ENCODE measurements at places on chromosomes 4 and X.

DNA sequence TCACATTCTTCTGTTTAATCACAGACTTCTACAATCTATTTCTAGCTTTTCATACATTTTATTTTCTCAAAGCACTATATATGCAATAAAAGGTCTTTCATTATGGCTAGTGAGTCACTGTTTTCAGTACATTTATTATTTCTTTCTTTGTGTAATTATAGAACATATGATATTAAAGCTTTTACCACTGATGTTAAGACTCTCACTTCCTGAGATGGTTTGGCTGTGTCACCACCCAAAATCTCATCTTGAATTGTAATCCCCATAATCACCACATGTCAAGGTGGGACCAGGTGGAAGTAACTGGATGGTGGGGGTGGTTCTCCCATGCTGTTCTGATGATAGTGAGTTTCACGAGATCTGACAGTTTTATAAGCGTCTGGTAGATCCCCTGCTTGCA, 41.9 kb downstream of the UBA6 start:
- no peak for DNase-seq

GRCh38 chrX:70062076-70062475, at the start of gene OTUD6A:
OTUD6A (plus strand) TSS chrX:70062457; CDS start chrX:70062525, 68 bp downstream.
- no peak for DNase-seq

- DNase-seq, result no peak
Observed at GRCh38 chr4:155705664-155706063, 39.0 kb downstream of the GUCY1A1 start.

GRCh38 chrX:94937491-94937890, 1263.5 kb downstream of the FAM133A start:
- DNase-seq, result no peak

DNA sequence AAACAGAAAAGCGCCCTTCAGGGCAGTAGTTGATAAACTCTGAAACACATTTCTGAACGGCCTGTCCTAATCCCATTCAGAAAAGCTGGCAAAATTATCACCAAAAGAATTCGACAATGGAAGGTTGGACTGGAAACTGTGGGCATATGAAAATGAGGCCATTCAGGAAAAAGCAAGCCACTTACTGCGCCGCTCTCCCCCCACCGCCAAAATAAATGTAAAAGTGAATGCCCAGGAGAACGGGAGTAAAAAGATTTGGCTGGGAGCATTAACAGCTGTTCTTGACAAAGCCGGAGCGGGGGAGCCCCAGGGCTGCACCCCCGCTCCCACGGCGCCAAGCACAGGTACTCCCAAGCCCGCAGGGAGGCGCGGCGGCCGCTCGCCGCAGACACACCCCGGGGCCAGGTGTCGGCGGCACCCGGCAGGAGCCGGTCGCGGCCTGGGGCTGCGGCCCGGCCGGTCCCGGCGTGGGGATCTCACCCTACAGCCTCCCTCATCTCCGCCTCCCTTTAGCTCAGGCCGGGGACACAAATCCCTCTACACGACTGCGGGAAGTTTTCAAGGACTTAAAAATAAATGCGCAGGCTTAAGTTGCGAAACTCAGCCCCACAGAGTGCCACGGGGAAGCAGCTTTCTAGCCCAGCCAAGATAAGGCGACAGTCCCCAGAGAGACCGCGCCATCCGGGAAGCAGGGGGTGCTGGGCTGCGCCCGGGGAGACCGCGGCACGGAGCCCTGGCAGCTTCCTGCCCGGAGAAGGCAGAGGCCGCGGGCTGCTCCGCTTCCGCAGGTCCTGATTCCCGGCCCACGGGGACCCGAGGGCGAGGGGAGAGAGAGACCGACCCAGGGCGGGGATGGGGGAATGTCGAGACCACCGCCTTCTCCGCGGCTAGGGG, 593 bp downstream of the SH3RF1 start:
- DNase-seq, result peak; percentile 49

- DNase-seq, result no peak
Observed at GRCh38 chrX:45324941-45325340, 124.3 kb upstream of the DIPK2B start.

- no peak for DNase-seq
Observed at GRCh38 chr4:112807083-112807482, 170.1 kb downstream of the LARP7 start.

DNA sequence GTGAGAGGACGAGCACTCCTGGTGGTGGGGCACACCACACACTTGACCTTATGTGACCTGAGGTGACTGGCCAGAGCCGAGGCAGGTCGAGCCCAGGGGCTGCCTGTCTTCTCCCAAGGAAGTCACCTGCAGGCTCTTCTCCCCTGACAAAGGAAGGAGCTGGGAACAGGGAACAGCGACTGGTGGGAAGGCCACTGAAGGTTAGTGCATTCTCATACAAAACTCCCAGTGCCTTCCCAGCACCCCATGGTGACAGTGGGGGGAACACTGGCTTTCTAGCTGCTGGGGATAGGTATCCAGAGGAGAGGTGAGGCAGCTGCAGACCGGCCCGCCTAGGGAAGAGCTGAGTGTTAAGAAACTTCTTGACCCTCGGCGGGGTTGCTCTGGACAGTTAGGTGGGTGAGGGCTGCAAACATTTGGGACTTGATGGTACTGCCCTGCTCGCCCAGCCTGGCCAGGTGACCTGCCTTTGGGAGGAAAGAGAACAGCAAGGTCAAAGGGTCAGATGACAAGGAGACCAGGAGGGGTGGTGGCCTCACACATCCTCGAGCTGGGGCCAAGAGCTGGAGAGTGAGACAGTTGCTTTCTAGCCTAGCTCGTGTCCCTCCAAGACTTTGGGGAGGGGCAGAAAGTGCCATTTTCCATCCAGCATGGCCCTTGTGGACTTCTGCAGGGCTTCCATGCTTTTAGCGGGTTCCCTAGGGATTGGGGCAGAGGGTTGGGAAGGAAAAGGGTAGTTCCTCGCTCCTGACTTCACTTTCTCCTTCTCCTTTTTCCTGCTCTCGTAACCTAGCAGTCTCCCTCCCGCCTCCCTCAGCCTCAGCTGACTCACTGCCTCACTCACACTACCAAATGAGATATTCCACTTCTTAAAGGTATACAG, 2.7 kb downstream of the NALF2 start:
- DNase-seq, result peak; percentile 39

DNA sequence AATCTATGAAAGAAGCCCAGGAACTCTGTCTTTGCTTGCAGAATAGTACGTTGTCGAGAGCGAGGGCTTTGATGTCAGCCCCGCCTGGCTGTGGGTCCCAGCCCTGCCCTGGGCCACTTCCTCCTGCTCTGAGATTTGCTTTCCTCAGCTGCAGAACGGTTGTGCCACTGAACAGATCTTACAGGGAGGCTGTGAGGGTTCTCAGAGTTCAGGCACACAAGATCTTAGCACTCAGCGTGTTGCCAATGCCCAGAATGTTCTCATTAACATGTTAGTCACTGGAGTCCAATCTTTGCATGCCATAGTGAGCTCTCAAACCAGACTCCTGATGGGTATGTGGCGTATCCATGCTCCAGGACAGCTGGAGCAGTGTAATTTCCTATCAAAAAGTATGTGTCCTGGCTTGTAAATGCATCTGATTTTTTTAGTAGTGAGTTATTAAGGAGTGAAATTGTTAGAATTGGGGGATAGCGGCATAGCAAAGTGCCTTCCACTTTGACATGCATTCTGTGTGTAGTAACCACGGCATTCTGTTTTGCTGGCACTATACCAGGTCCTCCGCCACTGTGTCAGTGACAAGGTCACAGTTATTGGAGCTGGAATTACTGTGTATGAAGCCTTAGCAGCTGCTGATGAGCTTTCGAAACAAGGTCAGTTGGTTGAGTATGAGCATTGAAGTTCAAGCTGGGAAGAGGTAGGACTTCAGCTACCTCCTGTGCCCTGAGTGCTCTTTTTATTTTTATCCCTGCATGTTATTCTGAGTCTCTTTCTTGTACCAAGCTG, 31.6 kb downstream of the TKTL1 start:
- no peak for DNase-seq

- peak; percentile 6 for DNase-seq
Observed at GRCh38 chrX:26032111-26032912, 105.8 kb upstream of the MAGEB18 start.

GRCh38 chr4:8392591-8393190, 47.8 kb downstream of the ACOX3 start:
- no peak for DNase-seq

GRCh38 chrX:11953615-11954014, 184.7 kb upstream of the FRMPD4 start:
- DNase-seq, result peak; percentile 29

GRCh38 chr4:37978248-37978924, 18.2 kb downstream of the PTTG2 start:
- DNase-seq, result no peak
